ENCODE measurements at places on chromosomes 5 and 9.

- no peak for DNase-seq
These were observed 235.0 kb downstream of the GOLPH3 start for GRCh38 chr5:31939151-31939550.

DNA sequence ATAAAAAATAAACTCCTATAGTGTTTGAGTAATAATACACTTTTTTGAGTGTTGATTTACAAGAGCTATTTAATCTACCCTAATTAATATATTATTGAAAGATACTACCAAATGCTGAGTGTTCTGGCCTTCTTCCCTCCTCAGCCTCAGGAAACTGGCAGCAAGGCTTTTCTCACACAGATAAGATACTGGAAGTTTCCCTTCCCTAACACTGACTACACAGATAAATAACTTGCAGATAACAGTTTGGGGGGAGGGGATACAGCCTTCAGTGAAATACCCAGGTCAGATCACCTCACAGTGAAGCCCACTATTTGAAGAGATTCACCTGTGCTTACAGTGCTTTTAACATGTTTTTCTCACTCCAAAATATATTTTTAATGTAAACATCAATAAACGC is 1.6 kb upstream of the NIPSNAP3A start:
- no peak for DNase-seq

DNA sequence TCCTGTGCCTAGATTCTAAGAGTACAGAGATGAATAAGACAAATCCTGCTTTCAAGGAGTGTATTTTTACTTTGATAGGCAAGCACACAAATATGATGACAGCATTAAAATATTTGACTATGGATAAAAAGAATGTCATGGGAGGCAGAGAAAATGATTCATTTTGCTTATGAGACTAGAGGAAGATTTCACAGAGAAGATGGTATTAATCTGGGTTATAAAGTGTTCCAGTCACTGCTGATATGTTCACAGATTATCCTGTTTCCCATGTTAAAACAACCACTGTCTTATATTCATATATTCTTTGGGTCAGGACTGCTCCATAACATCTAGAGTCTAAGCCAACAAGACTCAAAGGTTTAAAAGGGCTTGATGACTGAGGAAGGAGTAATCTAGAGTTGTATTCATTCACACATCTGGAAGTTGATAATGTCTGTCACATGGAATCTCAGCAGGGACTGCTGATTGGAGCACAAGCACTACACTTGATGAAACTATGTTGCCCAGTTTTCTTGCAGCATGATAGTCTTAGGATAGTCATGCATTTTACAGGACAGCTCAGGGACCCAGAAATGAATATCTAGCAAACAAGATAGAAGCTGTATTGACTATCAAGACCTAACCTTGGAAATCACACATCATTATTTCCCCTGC is 79.3 kb downstream of the STARD4 start:
- no peak for DNase-seq

GRCh38 chr9:93237540-93237939 is 53.6 kb downstream of the WNK2 start:
- DNase-seq, result no peak

DNA sequence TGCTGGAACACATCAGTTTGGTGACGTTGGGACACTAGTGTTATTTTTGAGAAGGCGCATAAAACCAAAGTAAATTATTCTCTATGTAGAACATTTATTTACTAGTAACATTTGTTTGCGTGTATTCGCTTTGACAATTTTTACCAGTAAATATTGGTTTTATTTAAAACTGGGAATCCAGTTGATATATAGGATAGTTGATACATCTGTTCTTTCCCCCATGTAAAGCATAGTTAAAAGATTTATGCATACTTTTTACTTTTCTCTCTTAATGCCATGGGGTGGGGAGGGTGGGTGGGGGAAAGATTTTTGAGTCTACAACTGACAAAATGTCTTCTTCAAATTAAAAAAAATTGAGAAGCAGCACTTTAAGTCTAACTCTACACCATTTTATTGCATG is at the start of gene IGIP:
Gene IGIP, plus strand, starts transcription at position 301 of the 400 bp plus-strand sequence. CDS start 2,540 bp downstream, outside the sequence.
- no peak for DNase-seq

DNA sequence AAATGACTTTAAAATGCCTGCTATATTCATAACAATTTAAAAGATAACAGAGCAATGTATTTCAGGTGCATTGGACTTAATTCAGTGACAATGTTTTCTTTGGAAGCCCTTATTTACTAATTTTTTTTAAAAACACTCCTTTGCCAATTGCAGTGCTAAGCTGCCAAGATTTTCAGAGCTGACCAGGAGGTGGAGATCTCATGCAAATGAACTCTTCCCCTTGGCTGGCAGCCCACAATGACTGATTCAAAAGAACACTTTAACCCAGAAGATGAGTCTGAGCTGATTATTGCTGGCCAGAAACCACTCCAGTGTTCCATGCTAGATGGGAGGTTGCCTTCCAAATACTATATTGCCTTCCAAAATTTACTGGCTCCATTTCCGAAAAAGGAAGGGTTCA is 128.3 kb upstream of the CCNH start:
- DNase-seq, result peak; percentile 90

- no peak for DNase-seq
These were observed 25.4 kb downstream of the SRFBP1 start for GRCh38 chr5:121987052-121987684.

GRCh38 chr5:62956597-62956996 is 378.0 kb downstream of the LRRC70 start:
- DNase-seq, result no peak

DNA sequence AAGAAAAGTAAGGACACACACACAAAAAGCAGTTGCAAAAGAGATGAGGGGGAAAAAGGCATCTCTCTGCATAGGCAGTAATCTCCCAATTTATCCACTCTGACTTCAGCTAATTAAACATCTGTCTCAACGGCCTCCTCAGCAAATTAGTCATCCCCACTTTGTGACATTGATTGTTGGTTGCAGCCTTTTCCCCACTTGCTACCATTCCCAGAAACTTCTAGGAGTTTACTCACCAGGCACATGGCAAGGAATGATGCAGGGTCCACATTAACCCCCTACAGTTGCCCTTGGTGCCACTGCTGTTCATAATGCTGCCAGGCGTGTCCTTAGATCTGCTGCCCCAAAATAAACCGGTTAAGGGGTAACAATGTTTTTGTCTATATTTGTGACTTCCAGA is 174.6 kb downstream of the MAPKAP1 start:
- no peak for DNase-seq

GRCh38 chr5:113153512-113154097 is 177.0 kb downstream of the DCP2 start:
- no peak for DNase-seq

GRCh38 chr9:121295662-121296191 is 27.8 kb downstream of the GSN start:
- DNase-seq, result no peak

DNA sequence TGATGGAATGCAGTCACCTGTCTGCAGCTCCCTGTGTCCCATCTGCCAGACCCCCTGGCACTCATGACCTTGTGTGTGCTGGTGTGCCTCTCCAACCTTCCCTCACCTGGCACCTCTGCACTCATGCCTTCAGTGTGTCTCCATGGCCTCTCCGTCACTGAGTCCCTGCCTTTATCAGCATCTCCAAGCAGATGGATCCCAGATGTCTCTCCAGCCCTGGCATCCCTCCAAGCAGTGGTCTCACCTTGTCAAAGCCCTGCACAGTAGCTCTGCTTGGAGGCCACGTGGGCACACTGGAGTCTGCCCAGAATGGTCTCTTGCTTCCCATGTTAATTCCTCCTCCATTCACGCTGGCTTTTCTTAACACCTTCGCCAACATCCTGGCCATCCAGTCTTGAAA is 84.8 kb downstream of the DAP start:
- no peak for DNase-seq

DNA sequence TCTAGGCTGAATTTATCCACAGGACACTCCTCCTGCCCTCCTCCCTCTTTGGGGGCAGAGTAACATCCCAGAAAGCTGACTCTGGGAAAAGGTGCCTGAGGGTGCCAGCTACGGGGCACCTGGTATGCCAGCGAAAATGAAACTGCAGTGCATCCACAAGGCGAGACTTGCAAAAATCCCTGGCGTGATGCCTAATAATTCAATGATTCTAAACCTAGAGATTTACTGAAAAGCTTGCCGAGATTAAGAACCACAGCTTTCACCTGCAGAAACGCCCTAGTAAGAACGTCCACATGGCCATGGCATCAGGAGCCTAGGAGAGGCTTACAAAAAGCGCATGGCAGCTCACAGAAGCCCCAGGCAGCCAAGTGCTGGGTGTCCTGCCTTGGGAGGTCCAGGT is 20.9 kb downstream of the CCNJL start:
- no peak for DNase-seq
